T-helper 22 cell (primary cell): ENCODE measurements at places on chromosomes 16 and 17.

DNA sequence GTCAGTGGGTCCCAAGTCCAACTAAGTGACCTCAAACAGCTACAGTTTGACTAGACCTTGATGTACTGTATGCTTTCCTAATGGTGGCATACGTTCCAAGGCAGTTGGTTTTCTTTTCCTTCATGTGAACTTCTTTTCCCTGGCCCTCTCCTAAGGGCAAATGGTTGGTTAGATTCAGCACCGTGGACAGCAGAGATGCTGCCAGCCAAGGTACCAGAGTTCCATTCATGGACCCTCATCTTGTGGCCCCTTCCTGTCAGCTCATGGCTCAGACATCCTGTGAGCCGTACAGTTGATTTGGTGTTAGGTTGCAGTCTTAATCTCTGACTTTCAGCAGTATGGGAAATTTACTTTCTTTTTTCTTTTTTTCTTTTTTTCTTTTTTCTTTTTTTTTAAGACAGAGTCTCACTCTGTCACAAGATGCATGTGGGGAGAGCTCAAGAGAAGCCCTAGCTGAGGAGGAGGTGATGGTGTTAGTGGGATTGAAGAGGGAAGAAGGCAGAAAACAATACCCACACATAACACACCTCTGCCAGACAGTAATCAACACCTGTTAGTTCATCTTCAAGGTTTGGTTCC is 122.4 kb downstream of the USP31 start:
- DNase-seq = no peak

GRCh38 chr17:43030137-43030767 is 5.2 kb downstream of the RND2 start:
- no peak for DNase-seq

- DNase-seq = no peak
Measured at GRCh38 chr16:66503612-66504011, 46.3 kb downstream of the TK2 start.

GRCh38 chr16:87057211-87057881 is 259.8 kb downstream of the C16orf95 start:
- no peak for DNase-seq

DNA sequence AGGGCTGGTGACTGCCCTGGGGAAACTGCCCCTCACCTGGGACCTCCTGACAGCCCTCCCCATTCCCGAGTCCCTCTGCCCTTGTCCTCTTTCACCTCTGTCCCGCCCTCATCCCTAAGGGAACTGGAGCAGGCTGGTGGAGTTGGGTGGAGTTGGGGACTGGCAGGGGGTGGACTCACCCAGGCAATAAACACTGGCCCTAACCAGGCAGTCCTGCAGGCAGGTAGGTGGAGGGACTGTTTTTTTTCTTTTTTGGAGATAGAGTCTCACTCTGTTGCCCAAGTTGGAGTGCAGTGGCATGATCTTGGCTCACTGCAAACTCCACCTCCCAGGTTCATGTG is 11.7 kb downstream of the GCGR start:
- DNase-seq = no peak

GRCh38 chr16:12358898-12359297 is 382.4 kb downstream of the SNX29 start:
- DNase-seq = no peak

DNA sequence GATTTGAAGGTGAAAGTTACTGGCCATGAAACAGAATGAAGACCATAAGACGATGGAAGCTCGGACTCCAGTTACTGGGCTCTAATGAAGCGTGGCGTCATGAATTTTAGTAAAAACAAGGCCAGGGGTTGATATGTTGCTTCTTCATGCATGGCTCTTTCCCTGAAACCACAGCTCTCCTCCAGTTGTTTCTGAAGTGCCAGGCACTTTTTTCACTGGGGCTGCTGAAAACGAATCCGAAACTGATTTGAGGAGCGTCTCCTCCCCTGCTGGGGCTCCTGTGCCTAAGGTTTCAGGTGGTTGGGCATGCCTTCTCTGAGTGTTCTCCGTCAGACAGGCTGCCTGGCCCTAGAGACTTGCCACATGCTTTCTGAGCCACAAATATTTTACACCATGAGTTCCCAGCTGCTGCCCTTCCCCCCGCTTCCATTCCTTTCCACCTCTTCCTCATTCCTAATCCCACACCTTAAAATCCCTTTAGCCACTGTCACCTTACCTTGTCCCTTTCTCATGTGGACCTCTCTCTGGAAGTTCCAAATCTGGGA is 3.7 kb upstream of the MYL4 start:
- DNase-seq = peak; percentile 42

DNA sequence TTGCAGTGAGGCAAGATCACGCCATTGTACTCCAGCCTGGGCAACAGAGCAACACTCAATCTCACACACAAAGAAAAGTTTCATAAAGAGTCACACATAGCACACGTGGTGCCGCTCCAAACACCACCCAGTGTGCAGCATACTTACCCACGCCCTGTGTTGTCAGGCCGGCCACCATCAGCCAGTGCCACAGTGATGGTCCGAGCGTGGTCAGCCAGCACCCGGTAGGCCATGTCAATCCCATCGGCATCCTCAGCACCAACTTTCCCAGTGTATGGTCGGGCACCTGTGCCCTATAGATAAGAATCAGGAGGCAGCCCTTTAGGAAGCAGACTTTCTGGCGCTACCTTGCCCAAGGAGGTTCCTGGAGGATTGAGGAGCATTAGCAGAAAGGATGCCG is 17.7 kb upstream of the EXOSC6 start:
- DNase-seq = no peak

DNA sequence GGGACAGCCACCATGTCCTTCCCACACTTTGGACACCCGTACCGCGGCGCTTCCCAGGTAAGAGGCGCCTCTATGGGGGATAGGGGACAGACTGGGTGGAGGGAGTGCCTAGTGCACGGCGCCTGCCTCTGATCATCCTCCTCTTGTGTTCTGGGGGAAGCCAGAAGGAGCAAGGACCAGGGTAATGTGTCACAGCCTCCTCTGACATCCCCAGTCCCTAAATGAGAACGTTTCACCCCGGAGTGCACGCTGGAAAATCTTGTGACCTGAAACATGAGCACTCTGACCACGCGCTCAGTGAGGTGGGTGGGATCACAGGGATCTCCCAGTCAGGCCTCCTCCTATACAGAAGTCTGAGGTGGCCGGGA is 1.1 kb downstream of the IRX6 start:
- no peak for DNase-seq

DNA sequence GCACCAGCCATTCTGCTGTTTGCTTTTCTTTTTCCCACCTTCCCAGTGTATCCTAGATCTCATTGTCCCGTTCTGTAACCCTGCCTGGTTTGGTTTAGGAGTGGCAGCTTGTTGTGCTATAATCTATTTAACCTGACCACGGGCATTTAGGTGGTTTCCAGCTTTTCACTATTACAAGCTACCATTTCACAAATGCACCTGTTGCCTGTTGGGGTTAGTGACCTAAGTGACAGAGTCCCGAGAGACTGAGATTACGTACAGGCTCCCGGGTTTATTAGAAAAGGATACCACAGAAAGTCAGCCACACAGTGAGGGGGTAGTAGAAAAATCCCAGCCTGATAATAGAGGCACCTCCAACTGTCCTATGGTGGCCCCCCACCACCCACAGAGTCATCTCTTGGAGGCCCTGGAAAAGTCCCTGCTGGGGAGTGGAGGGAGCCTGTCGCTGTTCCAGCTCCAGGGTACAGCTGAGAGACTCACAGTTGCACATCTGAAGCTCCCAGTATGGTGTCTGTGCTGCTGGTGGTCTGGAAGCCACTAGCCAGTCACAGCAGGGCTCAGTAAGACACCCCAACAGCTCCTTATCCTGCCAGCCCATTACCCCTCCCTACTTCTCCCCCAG is 21.2 kb downstream of the CLEC16A start:
- no peak for DNase-seq

DNA sequence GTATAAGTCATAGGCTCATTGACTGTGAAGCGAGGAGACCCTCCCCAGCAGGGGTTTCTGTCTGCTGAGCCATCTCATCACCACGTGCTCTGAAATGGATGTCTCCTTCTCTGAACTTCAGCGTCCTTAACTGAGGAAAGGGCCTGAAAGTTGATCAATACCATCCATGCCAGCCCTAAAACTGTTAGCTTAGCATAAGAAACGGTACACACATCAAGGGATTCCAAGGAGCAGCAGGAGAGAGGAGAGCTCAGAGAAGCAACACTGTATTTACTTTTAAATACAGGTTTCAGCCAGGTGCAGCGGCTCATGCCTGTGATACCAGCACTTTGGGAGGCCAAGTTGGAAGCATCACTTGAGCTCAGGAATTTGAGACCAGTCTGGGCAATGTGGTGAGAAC is 248.9 kb upstream of the TNRC6C start:
- DNase-seq = no peak
